ENCODE measurements at places on chromosomes 16 and 17.

GRCh38 chr17:7513850-7514419, 29.8 kb downstream of the POLR2A start:
- DNase-seq = no peak

DNA sequence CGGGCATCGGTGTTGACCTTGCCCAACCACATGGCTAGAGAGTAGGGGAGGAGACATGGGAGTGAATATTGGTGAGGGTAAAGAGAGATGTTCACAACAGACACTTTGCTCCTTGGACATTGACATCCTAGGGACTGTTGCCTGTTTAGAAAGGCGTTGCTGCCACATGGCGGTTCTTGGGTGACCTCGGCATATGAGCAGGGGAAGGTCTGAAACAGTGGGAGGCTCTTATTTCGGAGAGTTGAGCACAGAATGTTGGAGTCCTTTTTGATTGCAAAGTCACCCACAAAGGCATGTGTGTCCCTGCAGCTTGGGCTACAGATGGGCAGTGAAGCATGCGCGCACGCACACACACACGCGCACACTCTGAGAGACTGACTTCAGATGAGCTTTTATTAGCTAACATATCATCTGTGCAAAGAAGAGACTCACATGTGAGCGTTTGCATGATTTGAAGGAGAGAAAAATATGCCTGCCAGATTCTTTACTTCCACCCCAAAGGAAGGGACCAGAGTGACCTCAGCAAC, 104.4 kb downstream of the SHISA9 start:
- no peak for DNase-seq

DNA sequence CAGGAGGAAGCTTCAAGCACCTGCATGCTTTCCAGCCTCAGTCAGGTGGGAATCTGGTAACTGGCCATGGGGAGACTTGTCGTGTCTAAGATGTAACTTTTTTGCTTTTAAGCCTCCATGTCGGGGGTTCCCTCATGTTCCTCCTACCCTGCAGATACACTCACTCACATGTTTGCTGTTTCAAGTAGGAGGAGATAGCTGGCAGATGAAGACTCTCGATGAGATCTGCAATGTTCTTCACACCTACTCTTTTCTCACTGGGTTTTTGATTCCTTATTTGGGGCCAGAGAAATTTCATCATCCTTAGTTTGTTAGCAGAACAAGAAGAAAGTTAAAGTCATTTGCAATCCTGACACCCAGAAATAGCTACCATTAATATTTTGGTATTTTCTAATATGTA, 24.7 kb downstream of the UTP4 start:
- no peak for DNase-seq

- DNase-seq = no peak
Observed at GRCh38 chr16:23836078-23836403, 258 bp downstream of the PRKCB start.

DNA sequence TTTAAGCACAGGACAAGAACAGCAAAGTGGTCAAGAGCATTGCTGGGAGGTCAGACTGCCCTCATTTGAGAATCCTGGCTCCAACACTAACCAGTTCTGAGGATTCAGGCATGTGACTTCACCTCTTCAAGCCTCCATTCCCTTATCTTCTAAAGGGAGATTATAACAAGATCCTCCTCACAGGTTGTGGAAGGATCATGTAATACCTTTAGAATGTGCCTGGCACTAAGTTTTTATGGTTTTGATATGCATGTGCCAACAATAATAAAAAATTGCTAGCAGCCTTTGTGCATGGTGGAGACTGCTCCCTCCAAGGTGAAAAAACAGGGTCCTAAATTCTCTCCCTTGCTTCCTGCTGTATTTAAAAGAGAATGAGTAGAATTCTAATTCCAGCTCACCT, 36.0 kb upstream of the ADAMTS18 start:
- no peak for DNase-seq
